PC-3 (cell line): ENCODE measurements at places on chromosomes 7 and 10. TPM values are rescaled to one million over a fixed set of nuclear protein-coding genes. Genes with fewer than 3 reads are reported as not detected.
A peak's percentile ranks its signal among the peaks of the same experiment; 100 is the strongest.

GRCh38 chr7:2487586-2488271, 11.5 kb upstream of the GRIFIN start:
- DNase-seq = no peak

- DNase-seq = peak; percentile 95
These were observed at the start of gene TFAM for GRCh38 chr10:58384999-58385783. Gene TFAM (plus strand): TSS chr10:58385410. CDS start chr10:58385548, 138 bp downstream.

DNA sequence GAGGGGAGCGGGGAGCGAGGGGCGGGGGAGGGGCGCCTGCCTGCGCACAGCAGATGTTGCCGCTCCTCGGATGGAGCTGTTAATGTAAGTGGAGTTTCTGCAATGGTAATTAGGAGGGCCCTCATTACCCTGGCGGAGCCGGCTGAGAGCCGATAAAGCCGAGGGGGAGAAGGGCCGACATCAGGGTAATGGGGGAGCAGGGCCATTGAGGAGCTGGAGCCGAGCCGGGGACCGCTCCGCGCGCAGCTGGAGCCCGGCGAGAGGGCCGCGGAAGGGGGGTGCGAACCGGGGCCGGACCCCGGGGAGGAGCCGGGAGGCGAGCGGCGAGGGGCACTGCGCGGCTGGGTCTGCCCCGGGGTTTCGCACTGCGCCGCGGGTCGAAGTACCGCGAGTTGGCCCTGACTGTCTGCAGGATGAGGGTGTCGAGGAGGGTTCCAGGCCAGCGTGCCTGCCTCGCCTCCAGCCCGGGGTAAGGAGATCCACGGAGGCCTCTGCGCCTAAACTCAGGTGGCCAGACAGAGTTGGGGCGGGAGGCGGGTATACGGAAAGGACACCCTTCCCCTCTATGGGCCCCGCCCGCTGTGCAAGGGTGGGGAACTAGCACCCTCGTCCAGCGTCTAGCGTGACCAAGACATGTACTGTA, 55.0 kb upstream of the LBX1 start:
- DNase-seq = no peak

DNA sequence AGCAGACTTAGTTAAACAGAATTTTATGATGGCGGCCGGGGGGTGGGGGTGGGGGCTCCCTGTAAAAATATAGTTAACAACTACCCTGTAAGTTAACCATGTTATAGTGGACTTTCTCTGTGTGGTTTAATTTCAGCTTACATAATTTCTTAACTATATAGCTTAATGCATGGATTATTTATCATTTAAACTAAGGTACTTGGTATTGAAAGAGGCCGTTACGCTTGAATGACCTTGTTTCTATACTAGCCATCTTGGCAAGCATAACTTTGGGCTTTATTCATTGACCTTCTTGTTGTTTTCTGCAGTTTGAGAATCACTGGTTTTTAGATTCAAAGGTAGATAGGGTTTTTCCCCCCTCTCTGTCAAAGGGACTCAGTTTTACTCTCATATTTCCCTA, 8.4 kb downstream of the EIF4EBP2 start:
- no peak for DNase-seq

- peak; percentile 70 for DNase-seq
These were observed 25.8 kb downstream of the TES start for GRCh38 chr7:116236020-116236630.

DNA sequence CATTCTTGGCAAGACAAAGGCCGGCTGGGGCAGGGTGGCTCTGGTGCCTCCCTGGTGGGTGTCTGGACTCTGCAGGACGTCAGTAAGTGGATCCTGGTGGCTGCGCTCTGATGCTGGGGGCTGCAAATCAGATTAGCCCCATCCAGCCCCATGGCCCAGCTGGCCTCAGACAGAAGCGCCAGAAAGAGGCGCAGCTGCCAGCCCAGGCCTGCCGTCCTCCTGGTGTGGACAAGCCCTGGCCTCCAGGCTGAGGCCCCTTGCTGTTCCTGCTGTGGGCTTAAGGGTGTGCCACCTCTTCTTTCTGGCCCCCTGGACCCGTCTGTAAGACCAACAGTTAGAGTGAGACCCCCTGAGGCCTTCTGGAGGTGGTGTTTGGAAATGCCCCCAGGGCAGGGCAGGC, 5.9 kb upstream of the LFNG start:
- DNase-seq = no peak

DNA sequence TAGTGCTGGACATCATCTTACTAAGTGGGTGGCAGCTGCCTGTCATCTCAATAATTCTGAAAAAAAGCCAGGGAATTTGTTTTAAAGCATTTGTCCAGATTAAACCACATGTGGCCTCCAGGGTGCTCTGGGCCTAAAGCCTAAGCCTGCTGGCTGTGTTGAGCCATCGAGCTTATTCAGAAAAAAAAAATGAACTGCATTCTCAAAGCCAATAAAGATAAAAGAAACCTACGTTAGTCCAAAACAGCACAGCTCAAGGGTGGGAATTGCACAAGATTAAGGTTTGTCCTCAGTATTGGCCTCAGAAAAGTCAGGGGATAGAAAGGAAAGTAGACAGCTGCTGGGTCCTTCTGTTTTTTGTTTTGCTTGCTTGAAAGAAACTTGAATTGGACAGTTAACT, 22.6 kb upstream of the PRTFDC1 start:
- DNase-seq = no peak

DNA sequence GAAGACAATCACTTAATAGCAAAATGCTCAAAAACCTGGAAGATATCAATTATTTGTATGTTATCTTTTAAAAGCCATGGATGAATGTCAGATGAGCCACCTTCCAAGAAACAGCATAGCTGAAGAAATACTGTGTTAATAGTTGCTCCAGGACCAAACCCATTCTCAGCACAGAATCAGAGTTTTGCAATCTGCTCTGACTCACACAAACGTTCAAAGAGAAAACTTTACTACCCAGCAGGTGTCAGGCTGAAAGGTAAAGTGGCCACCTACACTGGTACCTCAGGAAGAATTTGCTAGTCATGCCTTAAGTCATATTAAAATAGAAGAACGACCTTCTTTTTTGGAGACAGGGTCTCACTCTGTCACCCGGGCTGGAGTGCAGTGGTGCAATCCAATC, 526.5 kb downstream of the PARD3 start:
- peak; percentile 96 for DNase-seq

DNA sequence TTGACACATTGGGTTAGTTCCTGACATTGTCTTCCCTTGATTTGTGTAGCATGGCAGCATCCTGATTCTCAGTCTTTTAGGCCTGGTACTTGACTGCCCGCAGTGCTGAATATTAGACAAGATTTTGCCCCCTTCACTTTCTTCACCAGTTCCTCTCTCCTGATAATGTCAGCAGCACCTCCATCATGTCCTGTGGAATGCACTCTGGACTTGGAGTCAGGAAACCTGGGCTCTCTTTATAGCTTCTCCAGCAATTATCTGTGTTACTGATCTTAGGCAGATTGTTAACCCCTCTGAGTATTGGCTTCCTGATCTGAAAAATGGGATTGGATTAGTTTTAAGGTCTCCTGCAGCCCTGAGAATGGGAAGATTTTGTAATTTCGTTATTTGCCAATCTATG, 19.0 kb downstream of the HBP1 start:
- no peak for DNase-seq

DNA sequence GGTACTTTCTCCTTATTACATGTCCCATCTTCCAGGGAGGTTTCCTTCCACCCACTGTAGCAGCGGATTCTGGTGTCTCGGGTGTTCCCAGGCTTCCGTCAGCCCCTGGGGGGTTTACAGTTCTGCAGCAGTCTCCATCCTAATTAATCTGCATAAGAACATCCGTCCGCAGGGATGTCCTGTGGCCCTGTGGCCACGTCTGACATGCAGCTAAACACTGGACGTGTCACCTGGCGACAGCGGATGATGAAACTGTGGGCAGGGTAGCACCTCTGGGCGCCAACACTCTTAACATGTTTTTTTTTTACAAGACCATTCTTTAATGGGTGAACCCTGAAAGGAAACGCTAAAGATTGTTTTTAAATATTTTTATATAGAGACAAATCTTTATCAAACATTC, 58.2 kb downstream of the DIP2C start:
- no peak for DNase-seq

GRCh38 chr10:95276367-95277200, 14.2 kb downstream of the PDLIM1 start:
- DNase-seq = no peak

- no peak for DNase-seq
These were observed 25.8 kb downstream of the TMEM120A start for GRCh38 chr7:75968561-75969001.

- DNase-seq = no peak
These were observed 7.6 kb downstream of the IQCE start for GRCh38 chr7:2566348-2566889.

DNA sequence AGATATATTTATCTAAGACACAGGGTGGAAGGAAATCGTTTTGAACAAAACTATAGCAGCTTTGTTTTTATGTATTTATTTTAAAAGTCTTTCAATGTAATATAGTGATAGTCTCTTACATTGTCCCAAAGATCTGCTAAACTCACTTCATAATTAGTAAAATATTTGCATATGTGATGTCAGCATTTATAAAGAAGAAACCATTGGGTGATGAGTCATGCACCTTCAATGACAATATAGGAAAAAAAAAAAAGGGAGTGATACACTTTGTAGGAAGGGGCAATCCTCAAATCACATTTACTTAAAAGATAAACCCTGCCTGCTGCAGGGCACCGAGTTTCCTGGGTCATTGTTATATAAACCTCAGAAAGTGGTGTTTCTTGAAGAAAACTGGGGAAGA, 112.4 kb upstream of the SEMA3C start:
- peak; percentile 14 for DNase-seq

MEPCE gene
- 35.1 and 36.0 TPM in 2 replicates for total RNA-seq

CCDC146 gene
- 4.7 TPM in 1 of 2 replicates, not detected in the other for total RNA-seq

STEAP1 gene
- total RNA-seq = 15.7 and 21.2 TPM in 2 replicates

AGR3 gene
- not detected in 2 replicates for total RNA-seq

MSMB gene
- not detected in 2 replicates for total RNA-seq

NRG3 gene
- not detected in 2 replicates for total RNA-seq

HOXA11 gene
- total RNA-seq = 26.6 and 31.4 TPM in 2 replicates

DYNC1I1 gene
- 2.4 and 6.5 TPM in 2 replicates for total RNA-seq

LRRN3 gene
- total RNA-seq = not detected in 2 replicates
